CD4-positive, alpha-beta T cell treated with Interleukin-15 for 4 hours (primary cell): ENCODE measurements at places on chromosomes 5 and 9.

GRCh38 chr9:27181381-27181780, 72.4 kb downstream of the TEK start:
- no peak for DNase-seq

- DNase-seq, result no peak
These were observed 10.8 kb upstream of the BICD2 start for GRCh38 chr9:92775466-92775865.

DNA sequence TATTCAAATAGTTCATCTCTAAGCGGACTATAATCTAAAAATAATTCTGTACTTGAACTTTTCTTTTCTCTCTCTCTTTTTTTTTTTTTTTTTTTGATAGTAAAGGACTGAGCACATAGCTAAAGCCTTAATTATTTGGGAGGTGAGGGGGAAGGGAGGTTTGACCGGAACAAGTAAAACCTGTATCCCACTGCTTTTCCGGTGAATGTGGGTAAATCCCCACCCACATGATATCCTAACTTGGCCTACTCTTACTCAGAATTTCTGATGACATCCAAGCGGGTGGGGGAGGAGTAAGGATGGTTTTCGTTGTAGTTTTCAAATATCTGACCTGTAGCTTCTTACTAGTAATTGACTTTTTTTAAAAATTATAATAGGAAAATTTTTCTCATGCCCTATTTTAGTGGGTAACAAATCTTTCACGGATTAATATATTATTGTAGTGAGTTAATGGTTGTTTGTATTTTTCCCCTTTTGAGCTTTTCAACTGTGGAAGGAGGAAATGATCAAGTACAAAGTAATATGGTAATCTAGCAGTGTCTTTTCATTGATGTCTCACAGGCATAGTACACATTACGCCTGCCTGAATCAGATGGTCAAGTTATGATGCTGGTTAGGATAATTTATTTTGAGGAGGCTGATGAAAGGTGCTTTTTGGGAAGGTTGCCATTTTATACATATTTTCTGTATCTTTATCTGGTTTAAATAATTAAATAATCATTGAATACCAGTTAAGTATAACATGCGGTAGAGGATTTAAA, 2.2 kb upstream of the ELL2 start:
- DNase-seq, result no peak

GRCh38 chr5:82796643-82797416, 280.4 kb downstream of the TMEM167A start:
- DNase-seq, result no peak

GRCh38 chr5:17910318-17910717, 276.1 kb downstream of the TAF11L14 start:
- no peak for DNase-seq
